ENCODE measurements at places on chromosomes 16 and 17. TPM values are rescaled to one million over a fixed set of nuclear protein-coding genes. Genes with fewer than 3 reads are reported as not detected.

DNA sequence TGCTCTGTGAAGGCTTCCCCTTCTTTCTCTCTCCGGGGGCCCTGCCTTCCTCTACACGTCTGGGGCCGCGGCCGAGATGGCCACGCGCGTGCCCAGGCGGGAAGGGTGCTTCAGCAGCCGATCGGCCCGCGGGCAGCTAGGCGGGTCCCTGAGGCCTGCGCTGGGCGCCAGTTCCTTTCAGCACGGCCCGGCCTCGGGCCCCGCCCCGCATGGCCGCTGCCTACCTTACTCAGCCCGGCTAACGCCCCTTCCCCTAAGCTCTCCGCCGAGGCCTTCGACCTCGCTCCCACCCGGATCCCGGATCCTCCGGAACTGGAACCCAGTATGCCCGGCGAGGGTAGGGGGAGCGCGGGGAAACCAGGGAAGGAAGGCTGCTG lies 335 bp downstream of the TMEM11 start:
- DNase-seq: no peak

GRCh38 chr16:1036166-1036565 lies 36.4 kb upstream of the SSTR5 start:
- no peak for DNase-seq

DNA sequence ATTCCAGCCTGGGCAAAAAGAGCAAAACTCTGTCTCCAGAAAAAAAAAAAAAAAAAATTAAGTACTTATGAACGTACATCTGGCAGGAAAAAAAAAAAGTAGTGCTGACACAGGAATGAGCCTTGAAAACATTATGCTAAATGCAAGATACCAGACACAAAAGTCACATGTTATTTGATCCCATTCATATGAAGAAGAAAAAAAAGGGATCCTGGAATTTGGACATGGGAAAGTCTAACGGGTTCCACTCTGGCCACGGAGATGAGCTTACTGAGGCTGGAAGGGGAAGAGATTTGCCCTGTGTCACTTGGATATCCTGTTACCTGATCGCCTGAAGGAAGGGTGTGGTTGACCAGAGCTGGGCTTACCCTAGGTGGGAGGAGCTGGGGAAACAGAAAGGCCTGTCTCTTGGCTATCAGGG lies 251.9 kb downstream of the PARN start:
- DNase-seq: no peak

DNA sequence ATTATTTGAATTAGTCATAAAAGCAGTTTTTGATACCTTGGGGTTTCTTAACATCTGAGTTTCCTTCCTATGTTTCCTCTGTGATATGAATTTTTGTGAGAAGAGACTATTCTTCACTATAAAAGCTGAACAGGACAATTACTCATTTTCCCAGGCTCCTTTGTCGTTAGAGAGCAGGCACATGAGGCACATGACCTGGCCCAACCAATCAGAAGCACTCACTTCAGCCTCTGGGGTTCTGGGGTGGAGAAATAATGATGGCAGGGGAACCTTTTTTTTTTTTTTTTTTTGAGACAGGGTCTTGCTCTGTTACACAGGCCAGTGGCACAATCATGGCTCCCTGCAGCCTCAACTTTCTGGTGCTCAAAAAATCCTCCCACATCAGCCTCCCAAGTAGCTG lies 145.5 kb upstream of the ASIC2 start:
- no peak for DNase-seq

The SCIMP gene
- 4.9 TPM for total RNA-seq
